Mesenchymal stem cell (in vitro differentiated cells and primary cell): ENCODE measurements at places on chromosomes 1 and 21.

DNA sequence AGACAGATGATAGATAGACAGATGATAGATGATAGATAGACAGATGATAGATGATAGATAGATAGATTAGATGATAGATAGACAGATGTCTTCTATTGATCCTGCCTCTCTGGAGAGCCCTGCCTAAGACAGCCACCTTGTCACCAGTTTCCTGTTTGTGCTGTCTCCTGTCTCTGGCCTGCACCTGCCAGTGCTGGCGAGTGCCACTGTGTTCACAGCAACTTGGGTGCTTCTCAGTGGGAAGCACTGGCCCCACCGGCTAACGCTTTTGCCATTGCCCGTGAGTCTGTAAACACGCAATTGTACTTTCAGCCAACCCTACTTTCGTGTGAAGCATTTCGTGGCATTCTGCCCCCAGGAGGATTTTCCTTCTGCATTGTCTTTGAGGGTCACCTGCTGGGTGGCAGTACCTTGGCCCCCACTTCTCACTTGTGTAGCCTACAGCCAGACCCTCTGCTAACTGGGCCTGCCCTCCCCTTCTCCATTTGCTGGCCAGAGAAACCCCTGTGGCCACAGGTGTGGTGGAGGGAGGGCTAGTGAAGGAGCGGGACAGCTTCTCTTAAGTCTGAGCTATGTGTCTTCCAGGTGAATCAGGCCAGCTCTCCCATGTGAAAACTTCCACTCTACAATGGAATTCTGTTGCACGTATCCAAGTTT is 23.4 kb upstream of the PDE9A start:
- no peak for DNase-seq
- no peak overlapping the region for H3K27ac ChIP-seq
- H3K4me1 ChIP-seq: no peaks in the 10 kb centered on the region
- H3K27me3 ChIP-seq: peaks cover 78% of the 10 kb centered on the region

GRCh38 chr1:208093754-208094719 is 150.1 kb downstream of the PLXNA2 start:
- H3K4me1 ChIP-seq: peaks cover 2% of the 10 kb centered on the region
- H3K27me3 ChIP-seq: no peaks in the 10 kb centered on the region
- peak; percentile 82 for DNase-seq
- no peaks in the 10 kb centered on the region for H3K36me3 ChIP-seq
- no peak overlapping the region for H3K27ac ChIP-seq

- DNase-seq: peak; percentile 77
- H3K4me3 ChIP-seq: no peak overlapping the region
- no peak overlapping the region for H3K27ac ChIP-seq
- peaks cover 76% of the 10 kb centered on the region for H3K27me3 ChIP-seq
- peaks cover 9% of the 10 kb centered on the region for H3K4me1 ChIP-seq
Observed at GRCh38 chr1:235642011-235642942, 7.3 kb downstream of the GNG4 start.

GRCh38 chr1:180266275-180267210 is 36.5 kb downstream of the LHX4 start:
- H3K4me3 ChIP-seq: no peak overlapping the region
- H3K36me3 ChIP-seq: peaks cover 2% of the 10 kb centered on the region
- H3K27me3 ChIP-seq: peaks cover 44% of the 10 kb centered on the region
- no peak overlapping the region for H3K27ac ChIP-seq

DNA sequence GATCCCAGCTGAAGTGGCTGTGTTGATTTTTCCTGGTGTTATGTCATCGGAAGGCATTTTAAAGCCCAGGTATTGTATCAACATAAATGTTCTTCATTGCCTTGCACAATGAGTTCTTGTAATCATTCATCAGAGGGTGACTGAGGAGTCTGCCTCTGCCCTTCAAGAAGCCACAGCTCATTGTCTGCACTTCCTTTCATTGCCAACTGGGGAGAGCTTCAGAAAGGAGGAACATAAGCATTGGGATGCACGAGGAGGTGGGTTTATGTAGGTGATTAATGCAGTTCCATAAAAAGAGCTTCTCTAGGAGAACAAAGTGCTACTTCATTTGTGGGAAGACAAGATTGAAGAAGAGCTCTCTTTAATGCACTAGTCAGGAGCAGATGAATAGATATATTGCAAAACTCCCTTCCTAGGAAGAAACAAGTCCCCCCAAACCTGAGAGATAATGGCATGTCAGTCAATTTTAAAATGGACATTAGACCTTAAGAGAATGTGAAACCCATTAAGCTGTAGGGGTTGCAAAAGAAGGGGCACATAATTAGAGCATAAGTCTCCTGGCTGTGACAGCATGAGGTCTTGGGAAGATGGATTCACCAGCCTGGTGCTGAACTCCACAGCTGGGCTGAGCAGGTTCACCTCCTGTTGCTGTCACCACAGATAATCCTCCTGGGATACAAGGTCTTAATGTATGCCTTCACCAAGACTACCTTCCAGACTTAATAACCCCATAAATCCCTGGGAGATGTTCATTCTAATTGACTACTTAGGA is 124.6 kb downstream of the BACH1 start:
- H3K36me3 ChIP-seq: no peaks in the 10 kb centered on the region
- no peak overlapping the region for H3K27ac ChIP-seq
- H3K4me3 ChIP-seq: no peak overlapping the region
- H3K27me3 ChIP-seq: no peaks in the 10 kb centered on the region

GRCh38 chr1:44030605-44031251 is 534 bp downstream of the SLC6A9 start:
- H3K27me3 ChIP-seq: no peaks in the 10 kb centered on the region
- H3K27ac ChIP-seq: peak overlapping the region; percentile 73
- peak overlapping the region; percentile 81 for H3K4me3 ChIP-seq

DNA sequence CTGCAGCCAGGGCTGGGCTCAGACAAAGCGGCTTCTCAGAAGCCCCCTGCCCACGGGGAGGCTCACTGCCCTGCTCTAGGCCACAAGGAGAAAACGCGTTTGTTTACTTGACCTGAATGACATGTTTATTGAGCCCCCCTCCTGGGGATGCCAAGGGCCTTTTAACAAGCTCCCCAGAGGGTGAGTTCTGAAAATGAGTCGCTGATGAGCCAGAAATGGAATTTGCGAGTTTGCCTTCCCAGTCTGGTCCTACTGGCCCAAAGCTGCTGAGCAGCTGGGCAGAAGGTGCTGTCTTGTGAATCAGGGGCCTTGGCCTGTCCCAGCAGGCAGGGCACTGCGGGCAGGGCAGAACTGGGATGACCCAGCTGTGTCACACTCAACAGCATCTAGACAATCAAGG is 120.6 kb downstream of the SYF2 start:
- no peak overlapping the region for H3K27ac ChIP-seq
- H3K27me3 ChIP-seq: peaks cover 45% of the 10 kb centered on the region
- peaks cover 6% of the 10 kb centered on the region for H3K4me1 ChIP-seq

- peak overlapping the region; percentile 90 for H3K4me3 ChIP-seq
- peaks cover 20% of the 10 kb centered on the region for H3K27me3 ChIP-seq
- H3K27ac ChIP-seq: peak overlapping the region; percentile 19
- H3K36me3 ChIP-seq: no peaks in the 10 kb centered on the region
Observed at GRCh38 chr1:92961896-92962752, 862 bp upstream of the DIPK1A start.

GRCh38 chr21:14602382-14602958 is 56.4 kb upstream of the SAMSN1 start:
- DNase-seq: peak; percentile 14
- no peaks in the 10 kb centered on the region for H3K4me1 ChIP-seq
- no peaks in the 10 kb centered on the region for H3K36me3 ChIP-seq
- H3K27ac ChIP-seq: no peak overlapping the region
- H3K27me3 ChIP-seq: no peaks in the 10 kb centered on the region
- H3K4me3 ChIP-seq: no peak overlapping the region

DNA sequence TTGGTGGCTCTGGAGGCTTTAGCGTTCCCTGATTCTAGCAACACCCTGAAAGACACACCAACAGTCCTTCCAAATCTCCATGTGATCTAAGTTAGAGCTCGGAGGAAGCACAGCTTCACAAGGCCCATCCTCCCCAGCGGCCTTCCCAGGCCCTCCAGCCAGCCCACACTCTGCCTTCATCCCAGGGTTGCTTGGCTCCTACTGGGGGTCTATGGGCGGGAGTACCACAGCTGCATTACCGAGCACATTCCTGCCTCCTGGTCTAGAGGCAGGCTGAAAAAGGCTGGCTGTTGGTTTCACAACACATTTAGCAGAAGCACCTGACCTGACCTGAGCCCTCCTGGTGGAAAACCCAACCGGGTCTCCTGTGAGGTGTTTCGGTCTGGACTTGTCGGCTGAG is 54.7 kb upstream of the TRIM67 start:
- no peak overlapping the region for H3K27ac ChIP-seq
- no peak for DNase-seq
- no peaks in the 10 kb centered on the region for H3K36me3 ChIP-seq
- H3K4me1 ChIP-seq: peaks cover 6% of the 10 kb centered on the region

- H3K27me3 ChIP-seq: peaks cover 8% of the 10 kb centered on the region
- no peaks in the 10 kb centered on the region for H3K36me3 ChIP-seq
- no peak overlapping the region for H3K4me3 ChIP-seq
- DNase-seq: no peak
Observed at GRCh38 chr1:228969953-228970800, 234.9 kb downstream of the RHOU start.

DNA sequence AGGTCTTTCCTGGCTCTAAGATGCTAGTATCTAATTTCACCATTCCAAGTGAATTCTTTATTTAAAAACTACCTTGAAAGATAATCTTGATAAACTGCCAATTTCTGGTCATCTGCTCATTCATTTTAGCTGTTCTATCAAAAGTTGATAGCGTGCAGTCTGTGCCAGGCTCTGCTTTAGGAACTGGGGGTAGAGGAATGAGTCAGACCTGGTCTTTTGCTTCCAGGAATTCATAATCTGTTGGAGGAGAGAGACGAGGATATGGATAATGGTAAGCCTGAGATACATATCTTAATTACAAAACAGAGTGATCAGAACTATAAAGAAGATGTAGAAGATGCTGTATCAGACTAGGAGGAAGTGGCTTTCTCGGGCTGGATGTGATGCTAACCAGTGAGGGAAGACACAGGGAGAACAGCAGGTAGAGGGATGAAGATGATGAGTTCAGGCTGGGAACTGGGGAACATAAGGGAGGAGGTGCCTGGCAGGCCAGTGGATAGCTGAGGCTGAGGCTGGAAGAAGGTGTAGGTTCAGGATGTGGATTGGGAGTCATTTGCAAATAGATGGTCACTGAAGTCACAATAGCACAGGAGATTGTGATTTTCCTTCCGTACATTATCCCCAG is 12.3 kb upstream of the PHC2 start:
- peak overlapping the region; percentile 39 for H3K4me3 ChIP-seq
- peak overlapping the region; percentile 15 for H3K27ac ChIP-seq
- H3K27me3 ChIP-seq: no peaks in the 10 kb centered on the region

DNA sequence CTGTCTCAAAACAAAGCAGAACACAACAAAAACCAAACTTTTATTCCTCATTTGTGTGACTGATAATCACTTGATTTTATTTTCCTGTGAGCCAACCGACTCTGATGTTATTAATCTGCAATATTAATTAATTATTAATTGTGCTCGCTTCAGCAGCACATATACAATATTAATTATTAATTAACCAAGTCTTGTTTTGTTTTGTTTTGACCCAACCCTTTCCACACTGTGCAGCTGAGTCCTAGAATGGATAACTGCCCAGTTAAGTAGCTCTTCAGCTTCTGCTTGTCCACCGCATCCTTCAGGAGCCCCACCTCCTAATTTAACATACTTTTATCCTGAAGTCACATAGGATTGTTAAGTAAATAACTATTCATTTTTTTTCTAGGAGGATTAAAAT is 47.4 kb upstream of the EXO1 start:
- no peak overlapping the region for H3K4me3 ChIP-seq
- H3K27me3 ChIP-seq: no peaks in the 10 kb centered on the region
- no peaks in the 10 kb centered on the region for H3K36me3 ChIP-seq
- no peaks in the 10 kb centered on the region for H3K4me1 ChIP-seq
- no peak for DNase-seq

DNA sequence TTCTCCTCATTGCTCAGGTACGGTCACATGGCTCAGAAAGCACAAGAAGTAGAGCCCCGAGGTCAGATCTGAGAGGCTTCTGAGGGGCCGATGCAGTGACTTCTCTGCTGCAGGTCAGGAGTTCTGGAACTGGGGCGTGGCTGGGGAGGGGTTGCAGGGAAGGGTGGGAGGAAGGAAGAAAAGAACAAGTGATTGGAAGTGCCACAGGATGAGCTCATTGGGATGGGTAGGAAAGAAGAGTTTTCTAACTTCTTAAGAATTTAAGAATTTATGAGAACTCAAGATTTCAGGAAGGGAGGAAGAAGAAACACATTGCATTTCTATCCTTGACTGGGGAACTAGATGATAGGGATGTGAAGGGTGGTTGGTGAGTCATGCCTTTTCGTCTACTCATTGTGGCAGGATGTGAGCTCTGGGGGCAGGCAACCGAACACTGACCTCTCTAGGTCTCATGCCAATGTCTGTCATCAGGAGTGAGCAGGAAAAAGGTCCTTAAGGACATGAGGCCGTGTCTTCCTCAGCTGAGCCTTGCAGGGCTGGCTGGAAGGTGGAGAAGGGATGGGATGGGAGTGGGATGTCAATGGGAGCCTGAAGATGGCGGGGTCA is 497 bp downstream of the FCRLB start:
- H3K27ac ChIP-seq: no peak overlapping the region
- peak; percentile 90 for DNase-seq
- peaks cover 8% of the 10 kb centered on the region for H3K4me1 ChIP-seq
- H3K27me3 ChIP-seq: peaks cover 42% of the 10 kb centered on the region
- H3K36me3 ChIP-seq: no peaks in the 10 kb centered on the region

GRCh38 chr1:229643996-229644745 is 18.1 kb downstream of the URB2 start:
- peaks cover 39% of the 10 kb centered on the region for H3K36me3 ChIP-seq
- H3K27me3 ChIP-seq: no peaks in the 10 kb centered on the region
- H3K4me3 ChIP-seq: no peak overlapping the region
- H3K4me1 ChIP-seq: peaks cover 8% of the 10 kb centered on the region

DNA sequence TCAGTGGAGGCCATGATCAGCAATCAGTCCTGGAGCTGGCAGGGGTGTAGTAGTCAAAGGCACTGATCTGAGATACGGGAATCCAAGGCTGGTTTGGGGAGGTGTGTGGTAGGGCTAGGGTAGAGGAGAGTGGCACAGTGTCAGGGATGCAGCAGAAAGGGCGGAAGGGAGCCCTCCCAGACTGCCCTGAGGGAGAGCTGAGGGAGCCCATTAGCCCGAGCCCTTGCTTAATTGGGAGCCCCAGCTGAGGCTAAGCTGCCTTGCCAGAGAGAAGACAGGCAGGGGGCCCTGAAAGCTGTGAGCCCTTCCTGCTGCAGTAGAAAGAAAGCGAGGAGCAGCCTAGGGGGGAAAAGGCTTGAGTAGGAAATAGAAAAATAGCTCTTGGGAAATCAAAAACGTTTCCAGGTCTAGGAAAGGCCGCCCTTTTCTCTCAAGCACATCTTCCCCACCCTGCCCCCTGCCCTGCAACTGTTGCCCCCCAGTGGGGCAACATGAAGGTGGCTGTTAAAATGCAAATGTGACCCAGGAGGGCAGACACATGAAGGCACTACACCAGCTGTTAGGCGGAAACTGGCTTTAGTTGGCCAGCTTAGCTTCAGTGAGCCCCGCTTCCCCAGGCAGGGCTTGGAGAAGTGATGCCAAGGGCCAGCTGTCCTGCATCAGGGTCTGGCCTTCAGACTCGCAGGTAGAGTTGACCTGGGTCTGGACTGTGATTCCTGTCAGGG is 106.2 kb downstream of the UCK2 start:
- H3K4me1 ChIP-seq: no peaks in the 10 kb centered on the region
- no peaks in the 10 kb centered on the region for H3K36me3 ChIP-seq
- peaks cover 8% of the 10 kb centered on the region for H3K27me3 ChIP-seq
- no peak for DNase-seq

- H3K4me1 ChIP-seq: no peaks in the 10 kb centered on the region
- no peak overlapping the region for H3K27ac ChIP-seq
- H3K27me3 ChIP-seq: no peaks in the 10 kb centered on the region
- H3K36me3 ChIP-seq: no peaks in the 10 kb centered on the region
- DNase-seq: no peak
Observed at GRCh38 chr1:17750333-17750732, 4.8 kb upstream of the ACTL8 start.
